ENCODE measurements at places on chromosomes 11 and 22.
A peak's percentile ranks its signal among the peaks of the same experiment; 100 is the strongest.

DNA sequence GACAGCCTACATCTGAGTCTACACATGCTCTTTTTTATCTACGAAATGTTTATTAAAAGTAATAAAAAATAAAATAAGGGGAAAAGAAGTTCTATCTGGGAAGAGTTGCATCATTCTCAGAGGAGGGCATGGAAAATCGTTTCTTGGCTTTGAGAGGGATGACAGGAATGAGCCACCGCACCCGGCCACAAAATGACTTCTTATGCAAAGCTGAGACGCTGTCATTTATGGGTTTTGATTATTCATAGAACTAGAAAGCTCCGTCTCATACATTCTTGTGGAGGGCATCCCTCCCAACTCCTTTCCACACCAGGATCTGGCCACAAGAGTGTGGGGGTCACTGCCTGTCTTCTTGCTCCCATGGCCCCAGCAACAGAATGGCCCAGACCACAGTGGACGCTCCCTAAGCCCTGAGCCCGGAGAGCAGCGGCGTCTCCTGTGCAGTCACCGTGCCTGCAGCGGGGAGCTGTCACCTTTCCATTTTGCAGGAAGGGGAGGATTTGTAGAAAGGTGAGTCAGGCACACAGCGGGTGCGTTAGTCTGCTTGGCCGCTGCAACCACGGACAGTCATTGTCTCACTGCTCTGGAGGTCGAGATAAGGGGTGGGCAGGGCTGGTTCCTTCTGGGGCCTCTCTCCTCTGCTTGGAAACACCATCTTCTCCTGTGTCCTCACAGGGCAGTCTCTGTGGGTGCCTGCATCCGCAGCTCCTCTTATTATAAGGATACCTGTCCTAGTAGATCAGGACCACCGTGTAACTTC, 1388.7 kb downstream of the BRD1 start:
- DNase-seq = no peak

GRCh38 chr22:35076630-35077029, 10.7 kb downstream of the ISX start:
- DNase-seq = no peak

DNA sequence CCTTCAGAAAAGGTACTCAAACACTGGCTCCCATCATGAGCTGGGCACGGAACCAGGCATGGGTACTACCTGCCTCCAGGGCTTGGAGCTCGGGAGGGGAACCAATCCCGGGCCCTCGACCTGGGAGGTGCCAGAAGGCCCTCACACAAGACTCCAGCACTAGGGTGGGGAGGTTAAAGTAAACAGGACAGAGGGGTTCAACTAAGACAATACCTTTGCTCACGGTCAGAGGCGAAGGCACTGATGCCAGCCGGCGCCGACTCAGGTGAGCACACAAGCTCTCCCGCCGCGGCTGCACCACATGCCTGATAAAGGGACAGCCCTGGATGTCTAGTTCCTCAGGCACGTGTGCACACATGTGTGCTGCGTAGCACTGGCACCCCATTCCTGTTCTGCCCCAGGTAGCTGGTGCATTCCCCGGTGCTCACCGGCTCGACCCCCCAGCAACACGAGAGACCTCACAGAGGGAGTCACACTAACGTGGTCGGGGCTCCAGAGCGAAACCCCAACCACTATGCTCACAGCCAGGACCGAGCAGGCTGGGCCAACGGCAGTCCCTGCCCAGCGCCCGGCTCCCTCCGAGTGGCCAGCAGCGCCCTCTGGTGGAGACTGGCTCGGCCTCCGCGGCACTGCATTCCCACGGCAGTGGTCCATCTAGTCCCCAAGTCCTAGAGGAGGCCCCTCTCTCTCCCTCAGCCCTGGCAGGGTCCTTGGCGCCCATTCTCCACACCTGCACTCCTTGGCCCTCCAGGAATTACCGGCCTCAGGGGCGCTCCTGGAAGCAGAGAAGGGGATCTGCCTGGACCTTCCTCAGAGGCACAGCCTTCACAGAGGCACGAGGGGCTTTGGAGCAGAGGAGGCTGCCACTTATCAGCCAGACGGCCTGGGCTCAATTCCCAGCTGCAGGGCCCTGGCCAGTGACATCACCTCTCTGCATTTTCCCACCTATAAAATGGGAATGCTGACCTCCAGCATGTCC, 28.8 kb upstream of the MOB2 start:
- peak; percentile 43 for DNase-seq

- no peak for DNase-seq
Observed at GRCh38 chr11:66904981-66905521, 48.2 kb downstream of the LRFN4 start.

DNA sequence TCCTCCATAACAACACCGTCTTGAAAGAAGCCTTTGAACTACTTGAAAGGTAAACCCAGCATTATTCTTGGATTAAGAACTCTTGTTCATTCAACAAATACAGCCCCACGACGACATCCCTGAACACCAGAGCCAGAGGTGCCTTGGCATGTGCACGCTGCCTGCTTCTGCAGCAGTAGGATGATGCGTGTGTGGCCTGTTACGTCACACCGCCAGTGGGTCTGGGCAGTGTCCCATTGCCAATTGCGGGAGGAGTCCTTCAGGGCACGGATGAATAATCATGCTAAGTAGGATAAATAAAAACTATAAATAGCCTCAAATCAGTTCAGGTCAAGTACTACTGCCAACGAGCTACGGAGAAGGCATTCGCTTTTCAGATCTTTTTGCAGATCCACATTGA, 380.5 kb downstream of the SHANK2 start:
- no peak for DNase-seq

DNA sequence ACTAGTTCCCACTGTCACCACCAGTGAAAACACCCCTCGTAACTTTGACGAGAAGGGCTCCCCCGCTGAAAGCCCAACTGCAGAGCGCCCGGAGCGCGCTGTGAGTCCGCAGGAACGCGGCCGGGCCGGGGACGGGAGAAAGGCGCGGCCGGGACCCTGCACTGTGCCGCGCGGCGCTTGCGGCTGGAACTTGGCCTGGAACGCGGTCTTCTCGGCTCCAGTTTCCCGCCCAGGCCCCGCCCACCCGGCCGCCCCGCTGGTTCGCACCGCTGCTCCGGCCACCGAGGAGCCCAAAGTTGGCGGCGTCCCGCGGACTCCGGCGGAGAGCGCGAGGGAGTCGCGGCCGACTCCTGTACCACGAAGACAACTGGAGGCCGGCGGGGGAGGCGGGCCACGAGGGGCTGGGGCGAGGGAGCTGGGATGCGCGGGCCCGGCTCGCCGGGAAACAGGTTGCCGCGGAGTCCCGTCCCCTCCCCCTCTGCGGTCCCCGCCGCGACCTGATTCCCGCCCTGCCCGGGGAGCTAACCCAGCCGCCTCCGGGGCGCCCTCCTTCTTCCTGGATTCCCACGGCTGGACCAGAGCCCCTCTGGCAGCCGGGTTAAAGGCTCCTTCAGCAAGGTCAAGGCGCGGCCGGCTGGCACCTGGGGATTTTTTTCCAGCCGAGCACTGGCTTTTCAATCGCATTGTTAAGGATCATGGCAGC, 3.4 kb downstream of the TENM4 start:
- peak; percentile 64 for DNase-seq

DNA sequence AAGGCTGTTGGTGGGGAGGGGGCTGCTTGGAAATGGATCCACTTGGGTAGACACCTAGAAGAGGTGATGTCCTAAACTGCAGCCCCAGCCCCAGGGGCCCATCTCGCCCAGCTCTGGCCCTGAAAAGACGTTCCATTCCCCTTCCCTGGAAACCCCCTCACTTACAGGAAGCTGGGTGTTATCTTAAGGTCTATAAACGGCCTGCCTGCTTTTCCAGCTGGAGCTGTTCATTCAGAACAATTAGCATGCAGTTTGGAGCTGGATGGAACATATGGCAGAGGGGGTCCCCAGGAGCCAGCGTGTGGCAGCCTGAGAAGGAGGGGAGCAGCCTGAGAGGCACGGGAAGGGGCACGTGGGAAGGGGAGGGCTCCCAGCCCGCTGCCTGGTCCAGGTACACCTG, 139.6 kb downstream of the PKNOX2 start:
- no peak for DNase-seq

- no peak for DNase-seq
Observed at GRCh38 chr11:124460459-124460858, 15.0 kb upstream of the OR8B8 start.

GRCh38 chr22:35037089-35037488, 28.9 kb upstream of the ISX start:
- peak; percentile 22 for DNase-seq

GRCh38 chr11:121898903-121899302, 217.1 kb downstream of the BLID start:
- no peak for DNase-seq

GRCh38 chr11:16372355-16372754, 16.0 kb upstream of the SOX6 start:
- DNase-seq = no peak

DNA sequence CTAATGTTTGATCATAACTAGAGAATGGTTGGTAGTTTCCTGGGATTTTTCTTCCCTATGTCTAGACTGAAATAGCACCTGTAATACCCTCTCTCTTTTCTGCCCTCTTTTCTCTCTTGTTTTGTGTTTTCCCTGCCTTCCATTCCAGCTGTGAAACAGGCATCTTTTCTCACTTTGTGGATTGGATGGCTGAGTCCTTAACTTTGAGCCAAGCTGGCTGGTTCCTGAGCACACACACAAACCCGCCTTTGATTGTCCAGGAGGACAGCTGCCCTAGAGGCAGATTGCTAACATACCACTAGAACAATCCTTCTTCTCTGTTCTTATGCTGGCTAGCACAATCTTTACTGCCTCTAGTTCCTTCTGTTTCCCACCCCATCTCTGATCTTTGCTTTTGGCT, 17.7 kb downstream of the CTNND1 start:
- no peak for DNase-seq

DNA sequence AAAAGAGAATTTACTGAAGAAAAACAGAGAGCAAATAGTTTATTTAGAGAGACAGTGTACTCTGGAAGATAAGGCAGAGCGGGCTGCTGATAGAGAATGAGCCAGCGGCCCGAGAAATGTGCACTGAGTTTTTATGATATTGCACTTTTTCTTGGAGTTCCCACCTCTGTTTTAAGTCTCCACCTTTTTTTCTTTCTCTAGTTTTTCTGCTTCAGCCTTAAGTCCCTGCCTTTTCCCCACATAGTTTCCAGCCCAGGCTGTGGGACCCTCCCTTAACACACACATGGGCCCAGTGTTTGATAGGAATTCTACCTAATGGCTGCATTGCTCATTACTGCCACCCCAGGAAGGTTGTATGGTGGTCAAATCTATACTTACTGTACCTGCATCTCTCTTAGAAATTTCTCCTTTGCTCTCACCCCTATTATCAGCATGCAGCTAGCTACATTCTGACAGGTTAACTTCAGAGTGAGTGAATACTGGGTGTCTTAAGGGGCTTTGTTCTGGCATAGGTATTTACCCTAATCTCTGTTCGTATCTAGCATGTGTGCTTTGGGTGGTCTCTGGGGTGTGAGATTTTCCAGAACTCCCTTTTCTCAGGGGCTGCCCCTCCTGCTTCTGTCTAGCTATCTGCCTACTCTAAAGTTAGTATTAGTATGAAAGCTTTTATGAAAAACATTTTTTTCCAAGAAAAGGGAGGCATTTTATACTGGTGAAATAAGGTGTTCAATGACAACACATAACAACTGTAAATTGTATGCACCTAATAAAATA, 127.3 kb upstream of the TOP3B start:
- DNase-seq = no peak

DNA sequence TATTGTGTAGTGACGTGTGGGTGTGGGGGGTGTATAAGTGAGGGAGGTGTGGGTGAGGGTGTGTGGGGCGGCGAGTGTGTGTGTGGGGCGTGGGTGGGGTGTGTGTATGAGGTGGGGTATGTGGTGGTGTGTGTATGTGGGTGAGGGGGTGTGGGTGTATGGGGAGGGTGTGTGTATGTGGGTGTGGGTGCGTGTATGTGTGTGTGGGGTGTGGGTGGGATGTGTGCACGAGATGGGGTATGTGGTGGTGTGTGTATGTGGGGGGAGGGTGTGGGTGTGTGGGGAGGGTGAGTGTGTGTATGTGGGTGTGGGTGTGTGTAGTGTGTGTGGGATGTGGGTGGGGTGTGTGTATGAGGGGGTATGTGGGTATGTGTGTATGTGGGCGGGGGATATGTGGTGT, 205.5 kb downstream of the OPCML start:
- DNase-seq = no peak

DNA sequence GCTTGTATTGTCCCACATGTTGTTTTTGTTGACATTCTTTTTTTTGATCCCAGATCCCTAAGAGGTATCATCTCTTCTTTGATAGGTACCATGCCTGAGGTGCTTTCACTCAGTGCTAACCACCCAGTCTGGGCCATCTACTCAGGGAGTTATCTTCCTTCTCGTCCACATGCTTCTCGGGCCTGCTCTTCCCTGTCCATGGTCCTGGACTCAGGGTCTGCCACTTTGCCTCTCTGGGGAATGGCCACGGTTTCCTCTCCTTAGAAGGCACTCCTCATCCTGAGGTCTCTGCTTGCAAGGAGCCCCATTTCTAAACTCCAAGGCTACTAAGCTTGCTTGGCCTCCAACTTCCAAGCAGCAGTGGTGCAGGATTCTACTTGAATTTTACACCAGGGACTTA, 227.0 kb upstream of the NCAM1 start:
- peak; percentile 56 for DNase-seq

DNA sequence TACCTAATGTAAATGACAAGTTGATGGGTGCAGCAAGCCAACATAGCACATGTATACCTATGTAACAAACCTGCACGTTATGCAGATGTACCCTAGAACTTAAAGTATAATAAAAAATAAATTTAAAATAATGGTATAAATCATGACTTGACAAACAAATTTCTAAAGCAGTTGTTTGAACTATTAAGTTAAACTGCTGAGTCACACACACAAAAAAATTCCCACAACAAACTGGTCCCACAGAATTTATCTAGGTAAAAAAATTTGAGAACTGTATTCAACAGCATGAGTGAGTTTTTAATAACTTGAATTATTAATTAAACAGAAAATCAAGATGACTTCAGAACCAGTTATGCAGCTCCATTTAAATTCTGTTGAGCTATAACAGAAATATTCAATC, 186.0 kb upstream of the SOX6 start:
- no peak for DNase-seq

DNA sequence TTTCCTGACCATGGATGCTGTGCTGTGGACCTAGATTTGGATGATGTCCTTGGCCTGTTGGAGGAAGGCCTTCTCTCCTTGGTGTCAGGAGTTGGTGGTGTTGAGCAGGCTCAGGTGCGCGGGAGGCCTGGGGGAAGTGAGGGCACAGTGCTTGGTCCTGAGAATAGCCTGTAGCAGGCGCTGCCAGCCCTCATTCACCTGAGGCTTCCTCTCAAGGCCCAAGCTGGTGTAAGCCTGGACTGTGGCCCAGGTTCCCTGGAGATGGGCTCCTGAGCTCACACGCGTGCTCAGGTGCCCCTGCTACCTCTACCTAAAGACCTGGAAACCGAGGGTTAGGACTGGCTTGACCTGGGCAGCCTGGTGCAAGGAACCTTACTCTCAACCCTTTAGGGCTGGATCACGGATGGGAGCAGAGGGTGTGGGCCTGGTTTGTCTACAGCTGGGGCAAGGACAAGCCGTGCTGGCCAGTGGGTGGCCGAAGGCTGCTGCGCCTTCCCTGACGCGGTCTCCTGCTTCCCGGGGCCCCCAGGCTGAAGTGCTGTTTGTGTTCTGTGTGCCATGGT, 7.8 kb upstream of the GRAMD4 start:
- DNase-seq = no peak

DNA sequence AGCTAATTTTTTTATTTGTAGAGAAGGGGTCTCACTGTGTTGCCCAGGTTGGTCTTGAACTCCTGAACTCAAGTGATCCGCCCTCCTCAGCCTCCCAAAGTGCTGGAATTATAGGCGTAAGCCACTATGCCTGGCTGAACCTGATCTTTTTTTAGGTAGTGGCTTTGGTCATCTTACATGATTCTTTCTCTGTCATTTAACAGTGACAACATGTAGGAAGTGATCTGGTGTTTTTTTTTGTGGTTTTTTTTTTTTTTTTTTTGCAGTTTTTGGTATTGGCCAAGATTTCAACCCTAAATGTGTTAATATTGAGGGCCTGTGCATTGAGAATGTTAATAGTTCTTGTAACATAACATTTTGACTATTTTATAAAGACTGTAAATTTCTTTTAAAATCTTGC, 8.0 kb upstream of the FERMT3 start:
- DNase-seq = no peak

All from fibroblast of skin of abdomen (primary cell).